ENCODE measurements at places on chromosomes 11 and 22. TPM values are rescaled to one million over a fixed set of nuclear protein-coding genes. Genes with fewer than 3 reads are reported as not detected.

The KRTAP5-11 gene
- polyA plus RNA-seq = not detected

- no peak for DNase-seq
These were observed 9.2 kb upstream of the ALX4 start for GRCh38 chr11:44319170-44319551.

The VSIG2 gene
- polyA plus RNA-seq = 1.9 TPM

DNA sequence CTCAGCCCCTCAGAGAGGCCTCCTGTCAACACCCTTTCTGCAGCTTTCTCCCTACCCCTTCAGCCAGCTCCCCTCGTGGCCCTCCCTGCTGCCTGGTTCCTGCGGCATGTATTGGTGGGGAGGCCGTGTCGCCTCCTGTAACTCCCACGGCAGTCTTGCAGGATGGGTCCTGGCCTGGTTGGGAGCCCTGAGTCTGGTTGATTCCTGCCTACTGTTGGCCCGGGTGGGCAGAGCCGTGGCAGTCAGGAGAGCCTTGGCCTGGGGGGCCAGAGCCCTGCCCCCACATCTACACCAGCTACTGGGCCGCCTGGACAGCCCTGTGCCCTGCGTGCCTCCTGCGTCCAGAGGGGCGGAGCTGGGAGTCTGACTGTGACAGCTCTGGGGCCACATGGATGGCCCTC is 30.3 kb upstream of the GRAMD4 start:
- peak; percentile 64 for DNase-seq

The KRTAP5-1 gene
- not detected for polyA plus RNA-seq

DNA sequence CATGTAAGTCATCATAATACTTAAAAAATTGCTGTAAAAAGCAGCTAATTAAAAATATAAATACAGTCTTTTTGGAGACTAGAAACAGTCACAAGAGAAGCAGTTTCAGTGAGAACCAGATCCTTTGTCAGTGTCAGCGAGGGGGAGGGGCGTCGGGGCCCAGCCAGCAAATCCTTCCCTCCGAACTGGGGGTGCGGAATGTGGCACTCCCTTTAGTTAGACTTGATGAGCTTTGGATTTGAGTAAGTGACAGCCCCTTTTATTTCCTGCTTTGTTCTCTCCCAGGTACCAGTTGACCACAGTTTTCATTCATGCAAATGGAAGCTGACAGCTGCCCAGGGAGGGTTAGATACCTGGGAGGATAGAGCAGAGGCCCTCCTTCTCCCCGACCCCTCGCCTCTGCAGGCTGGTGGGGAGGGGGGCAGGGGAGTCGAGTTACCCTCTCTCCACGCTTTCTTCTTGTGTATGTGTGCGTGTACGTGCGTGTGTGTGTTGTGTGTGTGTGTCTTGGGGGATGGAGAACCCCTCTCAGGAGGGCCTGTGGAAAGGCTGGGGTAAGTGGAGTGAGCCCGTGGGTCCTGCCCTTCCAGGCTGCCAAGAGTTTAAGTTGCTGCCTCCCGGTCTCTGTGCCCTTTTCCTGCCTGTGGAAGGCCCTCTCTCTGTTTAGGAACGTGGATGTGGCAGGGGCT is 38.3 kb downstream of the PTPRJ start:
- no peak for DNase-seq

The ALX4 gene
- polyA plus RNA-seq = not detected

The CPT1B gene
- 3.9 TPM for polyA plus RNA-seq

GRCh38 chr22:36879775-36880174 is 19.0 kb downstream of the NCF4 start:
- no peak for DNase-seq

DNA sequence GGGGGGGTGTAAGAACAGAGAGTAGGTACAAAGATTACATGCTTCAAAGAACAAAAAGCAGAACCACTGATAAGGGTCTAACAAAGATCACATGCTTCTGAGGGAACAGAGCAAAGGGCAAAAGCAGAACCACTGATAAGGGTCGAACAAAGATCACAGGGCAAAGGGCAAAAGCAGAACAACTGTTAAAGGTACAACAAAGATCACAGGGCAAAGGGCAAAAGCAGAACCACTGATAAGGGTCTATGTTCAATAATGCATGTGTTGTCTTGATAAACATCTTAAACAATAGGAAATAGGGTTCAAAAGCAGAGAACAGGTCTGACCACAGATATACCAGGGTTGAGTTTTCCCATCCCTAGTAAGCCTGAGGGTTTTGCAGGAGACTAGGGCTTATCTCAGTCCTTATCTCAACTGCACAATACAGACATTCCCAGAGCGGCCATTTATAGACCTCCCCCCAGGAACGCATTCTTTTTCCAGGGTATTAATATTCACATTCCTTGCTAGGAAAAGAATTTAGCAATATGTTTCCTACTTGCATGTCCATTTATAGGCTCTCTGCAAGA is 81.9 kb upstream of the PGR start:
- no peak for DNase-seq

DNA sequence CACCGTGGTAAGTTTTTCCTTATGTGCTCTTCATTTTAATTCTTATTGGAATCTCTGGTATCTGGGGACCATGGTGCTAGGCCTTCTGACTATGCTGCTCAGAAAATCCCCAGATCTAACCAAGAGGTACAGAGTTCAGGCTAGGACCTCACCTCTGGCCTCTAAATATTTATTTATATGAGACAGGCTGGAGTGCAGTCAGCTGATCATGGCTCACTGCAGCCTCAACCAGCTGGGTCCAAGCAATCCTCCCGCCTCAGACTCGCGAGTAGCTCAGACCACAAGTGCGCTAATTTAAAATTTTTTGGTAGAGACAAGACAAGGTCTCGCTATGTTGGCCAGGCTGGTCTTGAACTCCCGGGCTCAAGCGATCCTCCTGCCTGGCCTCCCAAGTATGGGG is 38.4 kb downstream of the PKNOX2 start:
- no peak for DNase-seq

GRCh38 chr11:132848336-132848735 is 684.0 kb downstream of the OPCML start:
- no peak for DNase-seq

GRCh38 chr11:5291207-5291838 is 10.4 kb downstream of the OR51B4 start:
- DNase-seq = no peak

Data from aorta (tissue), 5 donors.